ENCODE measurements at places on chromosomes 7 and 10.
A peak's percentile ranks its signal among the peaks of the same experiment; 100 is the strongest.

DNA sequence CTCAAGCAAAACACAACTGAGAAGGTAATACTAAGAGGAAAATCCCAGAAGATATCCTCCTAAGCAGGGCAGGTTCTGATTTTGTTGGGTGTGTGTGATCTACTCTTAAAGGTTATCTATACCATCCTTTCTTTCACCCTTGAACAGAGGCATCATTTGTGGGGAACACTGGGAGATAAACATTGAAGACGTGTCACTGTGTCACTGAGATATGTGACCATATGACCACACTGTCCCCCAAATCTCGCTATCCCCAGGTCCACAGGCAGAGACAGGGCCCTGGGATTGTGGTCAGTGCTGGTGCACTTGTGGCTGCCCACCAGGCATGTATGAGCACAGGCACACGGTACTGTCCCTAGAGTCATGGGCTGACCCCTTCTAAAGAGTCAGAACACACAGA, 30.0 kb downstream of the TECTB start:
- no peak for DNase-seq

GRCh38 chr7:68619526-68619925, 978.7 kb upstream of the AUTS2 start:
- no peak for DNase-seq

- no peak for DNase-seq
These were observed 92.4 kb upstream of the PIK3CG start for GRCh38 chr7:106772655-106773108.

DNA sequence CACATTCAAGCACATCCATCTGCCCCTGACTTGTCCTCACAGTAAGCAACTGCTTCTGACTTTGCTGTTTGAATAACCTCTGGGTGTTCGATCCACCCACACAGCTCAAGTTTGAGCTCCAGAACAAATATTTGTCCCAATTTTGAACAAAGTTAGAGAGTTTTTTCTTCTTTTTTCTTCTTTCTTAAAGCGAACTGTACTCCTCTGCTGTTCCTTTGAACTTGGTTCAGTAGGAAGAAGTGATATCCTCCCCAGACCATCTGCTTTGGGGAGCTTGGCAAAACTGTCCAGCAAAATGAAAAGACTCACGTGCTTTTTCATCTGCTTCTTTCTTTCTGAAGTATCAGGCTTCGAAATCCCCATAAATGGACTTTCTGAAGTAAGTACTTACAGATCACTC, at the start of gene ITIH2:
TSS of gene ITIH2 (plus strand) at position 177 of the 400 bp plus-strand sequence. CDS start at position 296, 119 bp downstream.
- DNase-seq: no peak

- DNase-seq: no peak
These were observed 599.8 kb upstream of the MGMT start for GRCh38 chr10:128867210-128867609.

- no peak for DNase-seq
These were observed 20.5 kb upstream of the GPR26 start for GRCh38 chr10:123645615-123646014.

DNA sequence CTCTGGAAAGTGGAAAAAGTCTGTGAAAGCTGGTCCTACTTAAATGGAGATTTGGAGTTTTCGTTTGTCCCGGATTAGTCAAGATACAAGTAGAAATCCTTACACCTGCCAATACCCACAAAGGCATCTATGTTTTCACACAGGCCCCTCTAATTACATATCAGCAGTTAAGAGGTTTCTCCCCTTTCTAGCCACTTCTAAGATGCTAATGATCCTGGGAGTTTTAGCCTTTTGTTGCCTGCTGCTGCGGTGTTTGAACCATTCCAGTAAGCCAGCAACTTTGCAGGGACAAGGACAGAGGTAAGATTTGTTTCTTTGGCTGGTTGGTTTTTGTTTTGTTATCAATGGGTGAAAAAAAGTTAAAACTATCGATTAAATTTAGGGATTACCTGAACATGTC, 5.8 kb upstream of the C1QL3 start:
- DNase-seq: no peak

- DNase-seq: no peak
These were observed 100.1 kb downstream of the NPSR1 start for GRCh38 chr7:34758111-34758601.

DNA sequence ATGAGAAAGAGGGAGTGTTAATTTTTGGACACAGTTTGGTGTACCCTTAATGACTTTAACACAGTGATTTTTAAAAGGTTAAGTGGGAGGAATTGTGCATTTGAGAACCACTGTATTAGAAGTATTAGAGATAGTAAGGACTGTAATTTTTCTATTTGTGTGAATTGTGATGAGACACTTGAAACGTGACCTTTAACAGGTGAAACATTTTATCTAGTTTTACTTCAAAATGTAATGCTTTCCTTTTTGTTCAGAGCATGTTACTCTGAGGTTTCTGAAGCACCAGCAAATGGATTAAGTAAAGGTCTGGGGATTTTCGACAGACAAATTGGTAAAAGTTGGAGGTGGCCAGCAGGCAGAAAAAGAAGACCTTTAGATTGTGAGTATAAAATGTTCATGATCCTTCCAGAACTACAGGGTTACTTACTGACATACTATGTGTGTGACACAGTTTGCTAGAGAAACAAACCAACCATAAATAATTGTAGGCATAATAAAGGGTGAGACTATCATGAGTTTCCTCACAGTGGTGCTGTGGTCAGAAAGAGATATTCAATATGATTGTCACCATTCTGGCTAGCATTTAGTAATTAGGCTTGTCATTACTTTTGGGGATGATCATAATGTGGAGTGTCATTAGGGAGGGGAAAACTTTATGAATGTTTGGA, 26.1 kb downstream of the LCOR start:
- no peak for DNase-seq

DNA sequence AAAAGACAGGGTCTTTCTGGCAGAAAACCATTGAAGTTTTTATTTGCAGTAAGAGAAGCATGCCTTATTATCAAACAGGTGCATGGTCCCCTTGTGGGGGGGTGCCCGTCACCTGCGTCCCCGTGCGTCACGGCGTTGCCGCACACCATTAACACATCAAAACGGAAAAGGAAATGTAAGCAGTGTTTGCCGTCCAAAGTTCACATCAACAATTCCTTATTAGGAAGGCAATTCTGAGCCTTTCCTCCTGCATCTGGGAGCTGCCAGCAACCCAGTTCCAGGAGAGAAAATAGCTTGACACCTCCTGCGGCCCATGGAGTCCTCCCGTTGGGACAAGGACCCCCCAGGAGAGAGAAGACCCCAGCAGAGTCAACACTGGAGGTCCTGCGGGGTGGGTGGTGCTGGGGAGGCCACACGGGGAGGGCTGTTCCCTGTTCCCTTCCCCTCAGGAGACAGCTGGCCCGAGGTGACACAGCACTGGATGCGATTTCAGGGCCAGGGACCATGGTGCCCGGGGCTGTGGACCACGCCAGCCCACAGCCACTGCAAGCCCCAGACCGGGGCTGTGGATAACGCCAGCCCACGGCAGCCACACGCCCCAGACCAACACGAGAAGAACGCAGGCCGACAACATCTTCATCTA, 39.5 kb downstream of the DIP2C start:
- DNase-seq: peak; percentile 44

- no peak for DNase-seq
These were observed 149.4 kb downstream of the USP6NL start for GRCh38 chr10:11462071-11462470.

DNA sequence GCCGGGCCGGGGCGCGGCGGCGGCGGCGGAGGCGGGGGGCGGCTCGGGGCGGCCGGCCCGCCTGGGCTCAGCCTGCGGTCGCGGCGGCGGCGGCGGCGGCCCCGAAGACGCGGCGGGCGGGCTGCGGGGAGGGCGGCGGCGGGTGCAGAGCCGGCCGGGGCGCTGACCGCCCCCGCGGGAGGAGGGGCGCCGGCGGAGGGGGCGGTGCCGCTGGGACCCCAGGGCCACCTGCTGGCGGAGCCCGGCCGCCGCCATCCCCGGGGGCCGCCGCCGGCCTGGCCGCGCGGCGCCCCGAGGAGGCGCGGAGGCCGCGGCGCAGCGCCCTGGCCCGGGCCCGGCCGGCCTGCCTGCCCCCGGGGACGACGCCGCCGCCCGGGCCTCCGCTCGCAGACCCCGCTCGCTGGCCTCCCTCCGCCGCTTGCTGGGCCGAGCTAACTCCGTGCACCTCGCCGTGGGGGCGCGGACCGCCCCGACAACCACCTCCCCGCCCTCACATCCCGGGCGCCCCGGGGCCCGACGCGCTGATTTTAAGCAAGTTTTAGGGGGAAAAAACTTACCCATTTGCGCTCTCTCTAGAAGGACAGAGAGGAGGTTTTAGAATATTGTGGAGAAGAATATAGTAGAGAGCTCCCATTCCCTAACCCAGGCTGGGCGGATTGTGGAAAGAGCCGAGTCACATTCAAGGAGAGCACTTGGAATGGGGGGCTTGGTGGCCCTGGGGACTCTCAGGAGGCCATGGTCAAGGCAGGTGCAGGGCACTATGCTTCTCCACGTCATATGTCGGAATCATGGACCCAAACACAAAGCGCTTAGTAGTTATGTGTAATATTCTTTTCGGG, at the start of gene BEND7:
TSS of gene BEND7 (minus strand) at position 140 of the 839 bp plus-strand sequence. CDS start 481 bp downstream, outside the sequence.
- no peak for DNase-seq

DNA sequence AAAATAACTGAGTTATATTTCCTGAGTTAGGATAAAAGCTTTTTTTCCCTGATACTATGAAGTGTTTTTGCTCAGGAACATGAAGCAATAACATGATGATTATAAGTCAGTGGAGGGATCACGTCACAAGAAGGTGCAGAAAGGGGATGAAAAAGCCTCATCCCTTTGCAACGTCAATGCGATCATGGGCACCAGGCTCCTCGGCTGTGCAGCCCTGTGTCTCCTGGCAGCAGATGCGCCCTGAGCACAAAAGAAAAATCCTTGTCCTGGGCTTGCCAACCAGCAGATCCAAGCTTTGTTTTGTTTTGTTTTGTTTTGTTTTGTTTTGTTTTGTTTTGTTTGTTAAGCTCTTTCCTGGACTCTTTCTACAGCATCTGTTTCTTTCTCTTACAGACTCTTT, 103.5 kb upstream of the PRSS1 start:
- DNase-seq: peak; percentile 47

- no peak for DNase-seq
These were observed 75.1 kb downstream of the SHOC2 start for GRCh38 chr10:110994406-110995086.

DNA sequence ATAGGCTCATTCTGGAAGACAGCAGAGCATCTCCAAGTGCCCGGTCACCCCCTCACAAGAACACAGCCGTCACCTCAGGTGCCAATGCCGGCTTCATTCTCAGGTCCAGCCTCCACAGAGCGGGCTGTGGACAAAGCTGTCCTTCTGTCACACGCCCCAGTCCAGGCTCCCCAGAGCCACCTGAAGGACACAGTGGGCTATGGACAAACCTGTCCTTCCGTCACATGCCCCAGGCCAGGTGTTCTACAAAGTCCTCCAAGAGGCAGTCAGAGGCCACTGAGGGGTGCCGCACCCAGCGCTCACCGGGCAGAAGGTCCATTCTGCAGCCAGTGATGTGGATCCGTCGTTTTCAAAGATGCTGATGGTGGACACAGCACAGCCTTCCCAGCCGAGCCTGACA, 173.2 kb upstream of the PPP2R2D start:
- no peak for DNase-seq

GRCh38 chr10:725302-725701, 35.8 kb upstream of the DIP2C start:
- no peak for DNase-seq

DNA sequence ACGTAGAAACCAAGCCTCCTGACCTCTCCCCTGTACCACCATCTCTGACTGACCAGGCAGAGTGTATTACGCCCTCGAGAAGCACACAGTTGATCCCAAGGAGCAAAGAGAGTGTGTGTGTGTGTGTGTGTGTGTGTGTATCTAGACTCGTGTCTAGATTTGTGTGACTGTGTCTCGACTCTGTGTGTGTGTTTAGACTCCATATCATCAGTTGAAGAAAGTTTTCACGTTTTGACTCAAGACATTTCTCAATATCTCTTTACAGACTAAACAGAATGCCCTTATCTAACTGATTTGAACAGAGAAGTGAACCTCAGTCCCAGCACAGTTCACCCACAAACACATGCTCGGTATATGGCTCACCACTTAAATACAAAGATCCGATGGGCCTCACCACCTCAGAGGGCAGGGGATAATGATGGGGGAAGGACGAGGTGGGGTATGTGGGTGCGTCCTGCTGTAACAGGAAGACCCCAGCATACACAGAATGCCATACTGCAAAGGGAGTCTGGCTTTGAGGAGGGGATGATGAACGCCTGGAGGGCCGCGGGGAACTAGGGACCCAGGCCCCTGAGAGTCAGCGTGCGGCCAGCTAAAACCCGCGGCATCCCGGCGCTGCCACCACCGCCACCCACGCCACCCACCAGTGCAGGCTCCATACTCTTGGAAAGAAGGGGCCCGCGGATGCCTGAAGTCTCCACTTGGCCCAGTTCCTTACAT, 780 bp downstream of the ALDH18A1 start:
- DNase-seq: peak; percentile 1

DNA sequence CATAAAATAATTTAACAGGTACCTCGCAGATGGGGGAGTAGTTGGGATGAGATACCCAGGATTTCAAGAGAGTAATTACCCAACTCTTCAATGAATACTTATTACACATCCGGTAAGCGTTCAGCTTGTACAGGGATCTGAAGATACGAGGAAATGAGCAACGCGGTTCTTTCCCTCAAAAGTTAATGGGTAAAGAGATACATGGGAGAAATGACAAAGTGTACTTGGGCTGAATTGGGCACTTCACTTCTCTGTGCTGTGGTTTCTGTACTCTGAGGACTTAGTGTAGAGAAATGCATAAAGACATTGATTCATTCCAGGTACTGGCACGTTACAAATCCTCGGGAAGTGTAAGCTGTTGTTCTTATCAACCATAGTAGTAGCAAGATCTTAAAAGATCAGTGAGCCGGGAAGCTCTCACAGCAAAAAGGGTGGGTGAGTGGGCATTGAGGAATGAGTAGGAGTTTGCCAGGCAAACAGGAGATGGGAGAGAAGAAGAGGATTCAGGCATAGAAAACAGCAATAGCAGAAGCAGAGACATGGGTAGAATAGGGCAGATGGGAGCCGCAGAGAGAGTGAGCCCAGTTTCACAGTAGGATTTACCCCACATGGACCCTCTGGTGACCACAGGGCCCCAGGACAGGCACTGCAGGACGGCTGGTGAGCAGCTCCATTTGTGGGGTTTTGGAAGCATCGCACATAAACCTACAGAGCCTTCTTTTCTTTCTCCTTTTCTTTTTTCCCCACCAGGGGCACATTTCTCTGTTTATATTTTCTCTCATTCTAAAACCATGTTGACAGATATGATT, 304.3 kb upstream of the PITRM1 start:
- no peak for DNase-seq

- DNase-seq: no peak
These were observed 43.9 kb upstream of the PODXL start for GRCh38 chr7:131600085-131600881.

DNA sequence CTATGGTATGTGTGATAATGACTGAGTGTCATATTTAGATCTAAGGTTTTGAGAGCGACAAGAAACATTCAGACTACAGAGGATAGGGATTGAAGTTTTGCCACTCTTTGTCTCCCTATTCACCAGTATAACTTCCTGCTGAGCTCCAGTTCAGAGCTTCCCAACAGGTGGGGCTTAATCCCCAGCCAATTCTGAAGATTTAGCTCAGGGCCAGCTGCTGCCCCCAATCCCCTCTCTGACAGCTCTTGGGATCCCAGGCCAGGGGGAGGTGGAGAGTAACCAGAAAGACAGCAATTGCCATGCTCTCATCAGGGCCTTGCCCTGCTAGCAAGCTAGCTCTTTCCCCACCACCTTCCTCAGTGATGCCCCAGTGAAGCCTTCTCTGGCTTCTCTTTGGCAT, 57.8 kb downstream of the TRIL start:
- DNase-seq: no peak

- DNase-seq: no peak
These were observed 80.5 kb downstream of the MET start for GRCh38 chr7:116752305-116753074.
